ENCODE measurements at places on chromosomes 2 and 18.

DNA sequence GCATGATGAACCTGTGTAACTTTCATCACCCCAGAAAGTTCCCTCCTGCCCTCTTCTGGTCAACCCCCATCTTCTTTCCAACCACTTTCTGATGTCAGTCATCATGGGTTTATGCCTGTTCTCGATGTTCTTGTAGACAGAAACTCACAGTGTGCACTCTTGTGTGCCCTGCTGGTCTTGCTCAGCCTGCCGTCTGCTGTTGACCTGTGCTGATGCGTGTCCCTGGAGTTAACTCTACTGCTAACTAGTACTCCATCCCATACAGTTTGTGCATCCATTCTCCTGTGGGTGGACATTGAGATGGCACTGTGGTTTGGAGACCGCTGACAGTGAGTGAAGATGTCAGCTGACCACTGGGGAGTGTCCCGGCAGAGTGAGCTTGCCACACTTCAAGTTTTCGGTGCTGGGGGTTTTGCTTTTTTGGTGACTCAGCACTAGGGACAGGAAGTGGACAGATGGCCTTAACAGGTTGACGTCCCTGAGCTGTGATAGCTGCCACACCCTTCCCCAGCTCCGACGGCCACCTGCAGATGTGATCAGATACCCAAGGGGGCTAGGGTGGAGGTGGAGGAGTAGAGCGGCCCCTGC lies 14.8 kb downstream of the KLHL29 start:
- no peak for DNase-seq

- no peak for DNase-seq
Measured at GRCh38 chr2:3200420-3200939, 177.1 kb downstream of the EIPR1 start.

DNA sequence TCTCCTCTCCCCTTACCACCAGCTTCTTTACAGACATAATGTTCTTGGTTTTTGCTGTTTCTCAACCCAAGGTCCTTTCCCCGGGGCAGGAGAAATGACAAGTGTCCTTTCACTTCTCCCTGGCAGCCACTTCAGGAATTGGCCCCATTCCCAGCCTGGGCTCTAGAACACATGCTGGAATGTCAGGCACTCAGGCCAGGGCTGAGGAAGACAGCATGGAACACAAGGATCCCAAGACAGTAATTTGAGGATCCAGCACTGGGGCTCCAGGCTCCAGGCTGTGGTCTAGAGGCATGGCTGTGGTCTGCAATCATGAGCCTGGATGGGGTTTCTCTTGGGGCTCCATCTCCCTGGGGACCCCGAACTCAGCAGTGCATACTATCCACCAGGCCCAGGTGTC lies 201.4 kb downstream of the CELF4 start:
- no peak for DNase-seq

GRCh38 chr2:112465382-112465781 lies 16.6 kb upstream of the TTL start:
- no peak for DNase-seq

DNA sequence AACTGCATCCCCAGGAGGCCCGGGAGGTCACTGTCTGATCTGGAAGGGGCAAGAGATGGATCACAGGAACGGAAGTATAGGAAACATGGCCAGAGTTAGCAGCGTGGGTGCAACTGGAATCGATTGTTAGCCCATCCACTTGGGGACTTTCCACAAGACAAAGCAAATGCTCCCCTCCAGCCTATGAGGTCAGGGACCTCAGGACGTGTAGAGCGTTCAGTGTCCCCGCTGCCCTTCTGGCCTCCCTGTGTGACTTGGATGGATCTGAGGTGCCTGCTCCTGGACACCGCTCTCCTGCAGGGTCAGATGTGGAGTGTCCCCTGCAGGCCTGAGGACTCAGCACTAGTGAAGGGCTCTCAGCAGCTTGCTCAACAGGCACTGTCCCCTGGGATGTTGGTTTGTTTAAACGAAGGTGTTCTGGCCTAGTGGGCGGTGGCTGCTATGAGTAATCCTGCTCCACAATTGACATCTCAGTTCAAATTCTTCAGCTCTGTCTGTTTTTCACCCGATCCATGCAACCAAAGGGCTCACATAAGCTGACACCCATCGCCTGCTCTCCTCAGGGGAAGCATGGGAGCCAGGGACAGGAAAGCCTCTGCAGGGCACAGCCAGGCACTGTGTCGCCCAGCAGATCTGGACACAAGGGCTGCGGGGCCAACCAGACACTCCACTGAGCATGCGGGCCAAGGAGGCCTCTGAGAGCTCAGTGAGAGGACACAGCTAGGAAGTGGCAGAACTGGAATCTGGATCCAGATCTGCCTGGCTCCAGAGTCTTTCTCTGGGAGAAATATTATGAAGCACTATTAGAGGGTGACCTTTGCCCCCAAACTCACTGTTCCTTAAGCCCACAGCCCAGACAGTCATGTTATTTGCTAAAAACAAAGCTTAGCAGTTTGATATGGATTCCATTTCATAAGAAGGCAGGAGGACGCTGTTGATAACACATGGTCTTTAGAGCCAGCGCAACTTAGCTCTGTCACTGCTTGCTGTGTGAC lies 78.5 kb downstream of the RHOB start:
- peak; percentile 9 for DNase-seq

DNA sequence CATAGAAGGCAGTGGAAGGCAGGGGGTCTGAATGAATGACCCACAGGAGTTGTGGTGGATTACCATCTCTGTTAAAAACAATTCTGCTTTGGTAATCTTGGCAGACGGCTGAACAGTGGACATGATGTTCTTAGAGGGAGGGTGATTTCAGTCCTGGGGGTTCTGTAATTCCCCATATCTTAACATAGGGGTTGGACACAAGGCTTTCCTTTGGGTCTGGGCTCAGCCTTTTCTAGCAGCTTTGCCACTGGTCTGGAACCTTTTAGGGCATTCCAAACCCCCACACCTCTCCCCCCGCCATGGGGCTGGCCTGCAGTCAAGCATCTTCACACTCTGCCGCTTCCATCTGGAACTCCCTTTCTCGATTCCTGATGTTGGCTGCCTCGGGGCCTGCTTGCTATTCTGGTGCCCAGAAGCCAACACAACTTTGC lies 50.3 kb downstream of the RPL37A start:
- DNase-seq, result no peak

- no peak for DNase-seq
Measured at GRCh38 chr2:54347622-54348021, 91.6 kb upstream of the TSPYL6 start.

DNA sequence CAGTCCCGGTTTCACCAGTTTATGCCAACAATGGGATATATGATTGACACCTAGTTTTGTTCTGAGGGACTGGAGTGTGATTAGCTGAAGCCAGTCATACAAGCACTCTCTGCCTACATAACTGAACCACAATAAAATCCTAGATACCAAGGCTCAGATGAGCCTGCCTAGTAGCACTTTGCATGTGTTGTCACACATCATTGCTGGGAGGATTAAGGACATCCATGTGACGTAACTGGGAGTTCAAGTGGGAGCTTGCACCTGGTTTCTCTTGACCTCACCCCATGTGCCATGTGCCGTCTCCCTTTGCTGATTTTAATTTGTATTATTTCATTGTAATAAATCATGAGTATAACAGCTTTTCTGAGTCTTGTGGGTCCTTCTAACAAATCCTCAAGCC lies 90.3 kb downstream of the TMEM163 start:
- no peak for DNase-seq

DNA sequence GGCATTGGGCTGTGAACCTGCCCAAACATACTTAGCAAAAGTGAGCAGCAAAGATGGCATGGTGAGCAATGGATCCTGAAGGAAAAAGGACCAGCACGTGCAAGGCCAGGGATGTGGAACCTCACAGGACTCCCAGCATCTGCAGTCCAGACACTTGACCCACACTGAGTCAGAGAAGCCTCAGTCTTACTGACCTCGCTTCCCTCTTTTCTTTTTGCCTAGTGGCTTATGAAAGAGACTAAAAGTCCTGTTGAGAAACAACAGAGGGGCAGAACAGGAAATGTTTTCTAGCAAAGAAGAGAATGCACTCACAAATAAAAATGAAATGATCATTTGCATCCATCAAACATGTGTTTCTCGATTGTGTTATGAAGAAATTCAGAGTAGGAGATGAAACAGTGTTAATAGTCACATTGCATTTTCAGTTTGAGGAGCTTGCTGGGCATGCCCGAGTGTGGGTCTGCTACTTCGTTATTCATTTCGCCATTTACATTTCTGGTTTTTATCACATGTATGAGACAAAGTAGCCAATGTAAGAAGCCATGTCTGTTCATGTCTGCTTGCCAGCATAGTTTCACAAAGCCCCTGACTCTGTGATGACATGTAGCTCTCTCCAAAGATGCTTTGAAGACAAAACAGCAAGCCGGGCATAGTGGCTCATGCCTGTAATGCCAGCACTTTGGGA lies 118.4 kb downstream of the INO80D start:
- no peak for DNase-seq

GRCh38 chr2:101106453-101107181 lies 44.6 kb downstream of the TBC1D8 start:
- DNase-seq, result no peak

DNA sequence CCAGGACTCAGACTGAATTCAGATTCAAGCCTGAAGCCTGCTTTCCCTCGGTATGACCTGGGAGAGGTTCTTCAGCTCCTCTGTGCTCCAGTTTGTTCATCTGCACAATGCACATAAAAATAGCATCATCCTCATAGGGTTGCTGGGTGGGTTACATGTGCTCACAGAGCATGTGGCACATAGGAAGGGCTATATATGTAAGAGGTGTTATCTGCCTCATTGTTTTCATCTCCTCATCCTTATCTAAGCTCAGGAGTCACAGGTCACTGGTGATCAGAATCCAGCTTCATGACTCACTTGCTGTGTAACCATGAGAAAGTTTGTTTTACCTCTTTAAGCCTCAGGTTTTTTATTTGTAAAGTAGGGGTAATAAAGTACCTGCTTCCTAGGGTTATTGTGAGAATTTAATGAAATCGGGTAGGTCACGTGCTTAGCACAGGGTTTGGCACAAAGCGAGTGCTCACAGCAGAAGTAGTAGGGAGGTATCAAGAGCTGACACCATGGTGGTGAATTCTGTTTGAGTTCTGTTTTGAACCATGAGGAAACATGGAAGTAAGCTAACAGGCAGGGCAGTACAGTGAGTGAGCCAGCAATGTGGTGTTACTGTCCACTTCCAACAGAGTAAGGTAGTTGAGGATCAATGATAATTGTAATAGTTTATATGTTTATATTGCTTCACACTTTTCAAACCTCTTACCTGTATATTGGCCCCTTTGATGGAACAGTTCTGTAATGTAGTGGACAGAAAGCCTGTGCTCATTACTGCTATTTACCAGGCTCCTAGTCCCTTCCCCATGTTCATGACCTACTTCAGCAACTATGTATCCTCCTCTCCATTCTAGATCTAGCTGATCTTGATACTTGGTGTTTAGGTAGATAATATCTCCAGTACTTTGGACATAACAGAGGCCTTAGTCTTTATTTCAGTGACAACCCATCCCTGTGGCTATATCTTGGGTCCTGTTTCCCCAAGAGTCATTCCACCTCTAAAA lies 141.4 kb upstream of the LTBP1 start:
- no peak for DNase-seq

- no peak for DNase-seq
Measured at GRCh38 chr2:190456833-190457232, 48.7 kb downstream of the MFSD6 start.

GRCh38 chr2:119630121-119630520 lies 48.9 kb upstream of the TMEM177 start:
- no peak for DNase-seq

- no peak for DNase-seq
Measured at GRCh38 chr2:190459881-190460280, 51.7 kb downstream of the MFSD6 start.

DNA sequence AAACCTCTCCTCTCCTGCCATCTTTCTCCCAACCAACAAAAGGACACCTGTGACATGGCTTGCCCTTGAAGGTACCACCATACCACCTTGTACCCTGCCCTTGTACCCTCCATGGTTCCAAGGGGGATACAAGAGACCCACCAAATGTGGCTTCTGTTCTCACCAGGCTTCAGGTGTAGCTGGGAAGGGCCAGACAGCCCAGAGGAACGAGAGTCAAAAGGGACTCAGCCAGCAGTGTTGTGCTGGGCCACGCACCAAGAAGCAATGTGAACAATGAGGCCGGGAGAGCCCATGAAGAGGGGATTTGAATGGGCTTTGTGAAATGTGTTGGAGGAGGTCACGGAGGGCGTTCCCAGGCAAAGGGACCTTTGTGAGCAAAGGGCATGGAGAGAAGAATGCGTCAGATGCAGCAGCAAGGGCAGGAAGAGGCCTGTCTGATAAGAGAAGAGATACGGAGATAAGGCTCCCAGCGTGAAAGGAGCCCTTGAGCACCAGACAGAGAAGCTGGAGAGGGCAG lies 48.6 kb downstream of the PLB1 start:
- DNase-seq, result no peak

GRCh38 chr2:5022061-5022460 lies 670.1 kb upstream of the SOX11 start:
- DNase-seq, result no peak

DNA sequence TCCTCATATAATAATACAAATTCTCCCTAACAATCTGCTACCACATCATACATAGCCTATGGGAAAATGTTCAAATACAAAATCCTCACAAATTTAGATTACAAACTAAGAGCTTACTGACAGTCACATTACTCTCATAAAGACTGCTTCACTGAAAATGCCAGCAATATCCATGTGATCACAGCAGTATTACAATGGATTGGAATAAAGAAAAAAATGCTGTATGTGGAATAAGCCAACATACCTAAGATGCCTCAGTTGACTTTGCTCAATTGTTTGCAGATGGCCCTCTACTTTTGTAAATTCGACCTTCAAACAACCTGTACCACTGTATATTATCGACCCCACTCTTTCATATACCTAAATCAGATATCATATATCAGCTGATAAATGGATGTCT lies 88.7 kb downstream of the DYM start:
- DNase-seq, result no peak

DNA sequence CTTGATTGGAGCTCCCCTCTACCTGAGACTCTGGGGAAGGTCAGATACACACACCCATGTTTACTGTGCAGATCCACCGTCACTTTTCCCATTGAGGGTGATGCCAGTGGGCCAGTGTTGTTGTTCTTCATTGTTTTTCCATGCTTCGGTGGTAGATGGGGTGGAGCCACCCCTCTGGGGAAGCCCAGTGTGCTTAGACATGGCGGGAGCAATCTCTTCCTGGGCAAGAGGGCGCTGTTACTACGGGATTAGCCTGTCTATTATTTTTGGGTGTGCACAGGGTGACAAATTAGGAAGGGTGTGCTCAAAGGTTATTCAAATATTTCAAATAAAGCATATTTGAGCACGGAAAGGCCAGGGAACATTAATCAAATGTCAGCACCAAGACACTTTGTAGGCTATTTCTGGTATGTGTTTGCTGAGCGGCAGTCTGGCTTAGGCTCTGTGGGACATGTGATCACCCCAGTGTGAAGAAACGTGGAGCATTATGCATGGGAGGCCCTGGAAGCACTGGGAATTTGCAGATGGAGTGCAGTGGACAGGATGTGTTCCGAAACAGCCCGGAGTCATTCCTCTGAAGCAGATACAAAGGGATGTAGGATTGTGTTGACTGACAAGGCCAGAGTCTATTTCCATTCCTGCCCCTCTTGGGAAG lies 34.8 kb upstream of the SMIM21 start:
- DNase-seq, result no peak

DNA sequence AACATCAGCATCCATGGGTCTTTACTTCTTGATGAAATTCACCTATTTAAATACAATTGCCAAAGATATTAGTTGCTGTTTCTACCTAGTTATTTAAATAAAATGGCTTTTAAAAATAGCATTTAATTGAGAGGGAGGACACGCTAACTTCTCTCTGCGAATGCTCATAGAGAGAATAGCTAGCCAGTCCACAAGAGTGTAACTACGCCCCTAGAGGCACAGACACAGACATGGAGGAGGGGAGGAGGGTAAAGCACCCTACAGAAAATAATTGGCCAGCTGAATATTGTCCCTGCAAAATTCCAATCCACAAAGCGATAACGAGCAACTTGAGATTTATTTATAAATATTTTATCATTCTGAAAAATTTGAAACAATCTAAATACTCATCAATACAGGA lies 97.0 kb upstream of the PAPOLG start:
- DNase-seq, result no peak
